NCI-H1092 treated with DMSO at 0.1 percent for 48 hours (cell line): ENCODE measurements at places on chromosomes 16 and 17.
A peak's percentile ranks its signal among the peaks of the same experiment; 100 is the strongest.

- DNase-seq, result peak; percentile 69
These were observed at the start of gene TLCD1 for GRCh38 chr17:28726226-28726626. Gene TLCD1, minus strand, starts transcription at chr17:28726233. Its CDS starts 136 bp downstream, at chr17:28726097.

DNA sequence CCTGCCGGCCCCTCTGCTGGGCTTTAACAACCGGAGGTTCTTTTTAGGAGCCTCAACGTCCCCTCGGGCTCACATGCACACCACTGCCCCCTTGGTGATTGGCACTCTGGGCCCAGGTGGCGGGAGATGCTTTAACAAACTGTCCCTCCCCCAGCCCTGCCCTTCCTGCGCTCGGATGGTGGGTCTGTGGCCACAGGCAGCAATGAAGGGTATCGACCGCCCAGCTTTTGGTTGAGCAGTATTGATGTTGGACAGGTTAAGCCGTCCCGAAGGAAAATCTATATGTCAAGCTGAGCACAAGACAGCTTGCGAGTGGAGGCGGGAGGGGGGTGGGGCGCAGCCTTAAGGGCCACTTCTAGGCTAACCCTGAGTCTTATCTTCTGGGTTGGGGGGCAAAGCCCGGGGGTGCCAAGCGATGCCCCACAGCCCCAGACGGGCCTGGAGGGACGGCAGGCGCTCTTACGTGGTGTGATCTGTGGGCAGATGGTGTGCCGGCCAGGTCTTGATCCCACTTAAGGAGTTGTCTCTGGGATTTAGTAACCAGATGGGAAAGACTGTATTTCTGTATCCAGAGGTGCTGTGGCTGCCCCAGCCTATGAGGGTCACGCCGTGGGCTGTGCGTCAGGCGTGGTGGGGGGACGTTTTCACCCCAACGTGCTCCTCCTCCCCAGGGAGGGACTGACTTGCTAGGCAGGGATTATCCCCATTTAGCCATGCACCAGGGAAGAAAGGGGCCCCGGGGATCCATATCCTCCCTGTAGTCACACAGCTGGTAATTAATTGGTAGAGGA lies 6.2 kb downstream of the GSE1 start:
- DNase-seq, result no peak

DNA sequence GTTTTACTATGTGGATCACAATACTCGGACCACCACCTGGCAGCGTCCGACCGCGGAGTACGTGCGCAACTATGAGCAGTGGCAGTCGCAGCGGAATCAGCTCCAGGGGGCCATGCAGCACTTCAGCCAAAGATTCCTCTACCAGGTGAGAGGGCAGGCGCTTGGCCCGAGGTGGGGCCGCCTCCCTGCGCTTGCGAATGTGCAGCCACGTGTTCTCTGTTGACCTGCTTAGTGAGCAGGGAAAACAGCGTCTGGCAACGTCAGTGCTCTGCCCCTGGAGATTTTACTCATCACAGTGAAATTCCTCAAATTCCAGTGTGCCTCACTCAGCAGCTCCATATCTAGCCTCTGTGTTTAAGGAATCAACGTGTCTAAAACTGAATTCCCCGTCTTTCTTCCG lies 33.4 kb upstream of the CLEC18A start:
- DNase-seq, result no peak

DNA sequence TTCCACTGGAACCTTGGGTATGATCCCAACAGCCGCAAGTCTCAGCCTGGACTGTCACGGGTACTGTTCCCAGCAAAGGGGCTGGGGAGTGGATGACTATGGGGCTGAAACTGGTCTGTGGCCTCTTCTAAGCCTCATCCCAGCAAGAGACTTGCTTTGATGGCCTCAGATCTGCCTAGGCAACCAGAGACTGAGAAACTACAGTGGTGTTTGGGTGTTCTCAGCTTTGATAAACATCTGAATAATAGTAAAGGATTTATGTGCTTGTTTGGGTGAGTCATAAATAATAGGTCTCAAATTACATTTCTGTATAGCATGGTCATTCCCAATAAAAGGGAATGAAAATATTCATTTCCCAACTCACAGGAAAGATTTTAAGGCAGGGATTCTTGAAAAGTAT lies 30.2 kb upstream of the ULK2 start:
- DNase-seq, result no peak

DNA sequence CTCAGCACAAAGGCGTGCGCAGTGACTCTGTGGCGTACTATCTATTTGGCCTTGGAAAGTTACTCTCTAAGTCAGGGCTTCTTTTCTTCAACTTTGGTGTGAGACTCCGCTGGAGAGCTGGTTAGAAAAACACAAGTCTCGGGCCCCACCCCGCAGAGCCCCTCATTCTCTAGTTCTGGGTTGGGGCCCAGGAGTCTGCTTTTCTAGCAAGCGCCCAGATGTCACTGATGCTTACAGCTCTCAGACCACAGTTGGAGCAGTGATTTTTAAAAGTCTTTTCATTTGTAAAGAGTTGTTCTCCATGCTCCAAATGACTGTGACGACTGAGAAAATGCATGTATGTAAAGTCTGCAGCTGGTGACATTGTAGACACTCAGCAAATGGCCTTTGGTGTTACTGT lies 582.3 kb downstream of the WWOX start:
- no peak for DNase-seq

- no peak for DNase-seq
These were observed 459.8 kb downstream of the PMP22 start for GRCh38 chr17:14805348-14805747.

GRCh38 chr17:57286399-57287105 lies 30.2 kb downstream of the MSI2 start:
- DNase-seq, result peak; percentile 86

- DNase-seq, result peak; percentile 22
These were observed 58.3 kb downstream of the SPACA3 start for GRCh38 chr17:33049781-33050414.

DNA sequence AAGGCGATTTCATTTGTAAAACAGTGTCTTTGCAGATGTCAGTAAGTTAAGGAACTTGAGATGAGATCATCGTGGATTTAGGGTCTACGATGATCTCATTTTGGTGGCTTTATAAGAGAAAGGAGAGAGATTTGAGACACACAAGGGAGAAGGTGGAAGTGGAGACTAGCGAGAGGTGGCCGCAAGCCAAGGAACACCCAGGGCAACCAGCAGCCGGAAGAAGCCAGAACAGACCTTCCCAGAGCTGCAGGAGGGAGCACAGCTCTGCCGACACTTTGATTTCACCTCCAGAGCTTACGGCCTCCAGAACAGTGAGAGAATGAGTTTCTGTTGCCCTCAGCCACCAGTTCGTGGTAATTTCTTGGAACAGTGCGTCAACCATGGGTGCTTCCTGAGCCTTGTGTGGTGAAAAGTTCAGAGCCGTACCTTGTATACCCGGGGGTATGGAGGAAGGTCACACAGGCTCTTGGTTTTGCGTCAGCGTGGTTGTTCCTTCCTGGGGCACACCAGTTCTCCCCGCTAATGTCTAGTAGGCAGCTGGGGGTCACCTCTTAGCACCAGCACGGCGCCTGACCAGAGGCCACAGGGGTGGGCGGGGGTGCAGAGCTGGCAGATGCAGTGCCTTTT lies 12.9 kb upstream of the SEC14L1 start:
- DNase-seq, result no peak

- DNase-seq, result no peak
These were observed 5.9 kb downstream of the RETREG3 start for GRCh38 chr17:42603318-42603717.

- no peak for DNase-seq
These were observed 74.3 kb downstream of the DYNLRB2 start for GRCh38 chr16:80614908-80615671.

DNA sequence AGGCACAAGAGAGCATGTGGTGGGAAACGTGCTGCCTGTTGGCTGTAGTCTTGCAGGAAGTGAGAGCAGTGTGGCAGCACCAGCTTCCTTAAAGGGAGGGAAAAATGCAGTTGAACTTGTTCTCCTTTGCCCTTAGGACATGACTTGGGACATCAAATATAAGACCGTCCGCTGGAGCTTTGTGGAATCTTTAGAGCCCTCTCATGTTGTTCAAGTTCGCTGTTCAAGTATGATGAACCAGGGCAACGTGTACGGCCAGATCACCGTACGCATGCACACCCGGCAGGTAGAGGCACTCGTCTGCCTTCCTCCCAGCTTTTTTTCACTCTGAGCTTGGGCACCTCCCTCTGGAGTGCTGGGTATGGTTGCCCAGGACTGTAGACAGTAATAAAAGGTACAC lies 23.3 kb downstream of the GPR179 start:
- no peak for DNase-seq

DNA sequence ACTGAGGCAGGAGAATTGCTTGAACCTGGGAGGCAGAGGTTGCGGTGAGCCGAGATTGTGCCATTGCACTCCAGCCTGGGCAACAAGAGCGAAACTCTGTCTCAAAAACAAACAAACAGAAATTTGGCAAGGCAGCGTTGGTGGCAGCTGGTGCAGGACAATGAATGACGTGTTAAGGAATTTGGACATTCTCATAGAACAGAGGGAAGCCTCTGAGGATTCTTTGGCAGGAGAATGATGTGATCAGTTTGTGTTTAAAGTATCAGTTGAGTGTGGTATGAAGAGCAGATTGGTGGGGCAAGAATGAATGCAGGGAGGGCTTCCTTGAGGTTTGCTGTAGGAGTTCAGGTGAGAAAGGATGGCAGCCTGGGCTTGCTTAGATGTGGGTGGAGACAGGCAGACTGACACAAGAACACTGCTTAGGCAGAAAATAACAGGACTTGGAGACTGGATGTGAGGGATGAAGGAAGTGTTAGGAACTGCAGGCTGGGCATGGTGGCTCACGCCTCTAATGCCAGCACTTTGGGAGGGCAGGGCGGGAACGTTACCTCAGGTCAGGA lies 4.8 kb downstream of the CYB5D2 start:
- DNase-seq, result no peak

DNA sequence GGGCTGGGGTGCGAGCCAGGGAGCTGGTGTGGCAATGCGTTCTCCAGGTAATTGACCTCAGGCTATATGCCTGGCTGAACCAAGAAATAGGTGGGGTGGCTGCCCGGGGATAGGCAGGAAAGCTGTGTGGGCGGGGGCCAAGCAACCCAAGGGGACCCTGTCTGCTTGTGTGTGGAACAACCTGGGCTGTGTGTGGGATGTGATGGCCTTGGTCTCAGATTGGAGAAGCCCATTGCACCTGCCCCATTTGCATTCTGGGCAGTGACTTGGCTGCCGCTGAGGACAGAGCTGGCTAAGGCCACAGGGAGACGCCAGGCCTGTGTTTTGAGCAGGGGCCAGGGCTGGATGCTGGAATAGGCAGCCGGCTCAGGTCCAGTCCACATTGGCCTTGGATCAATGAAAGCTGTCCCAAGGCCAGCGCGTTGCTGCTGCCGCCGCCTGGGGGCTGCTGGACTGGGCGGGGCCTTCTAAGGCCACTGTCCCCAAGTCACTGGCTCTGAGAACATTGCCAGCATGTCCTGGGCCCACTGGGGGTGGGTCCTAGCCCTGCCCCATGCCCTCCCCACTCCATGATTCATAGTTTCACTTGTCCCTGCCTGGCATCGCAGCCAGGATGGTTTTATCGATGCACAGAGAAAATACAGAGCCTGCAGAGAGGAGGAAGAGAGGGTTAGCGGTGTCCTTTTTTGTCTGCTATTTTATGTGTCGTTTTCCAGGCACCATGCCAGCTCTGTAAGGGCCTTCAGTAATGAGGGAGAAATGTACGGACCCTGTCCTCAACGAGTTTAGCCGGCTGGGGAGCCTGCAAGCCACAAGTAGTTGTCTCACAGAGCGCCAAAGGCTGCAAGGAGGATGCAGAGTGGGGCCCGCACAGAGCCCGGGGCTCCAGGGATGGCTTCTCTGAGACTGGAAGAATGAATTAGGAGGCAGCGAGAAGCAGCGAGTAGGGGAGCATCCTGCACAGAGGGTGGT lies 43.9 kb downstream of the NKD1 start:
- peak; percentile 69 for DNase-seq

GRCh38 chr16:78962457-78962929 lies 638.0 kb downstream of the MAF start:
- DNase-seq, result no peak

DNA sequence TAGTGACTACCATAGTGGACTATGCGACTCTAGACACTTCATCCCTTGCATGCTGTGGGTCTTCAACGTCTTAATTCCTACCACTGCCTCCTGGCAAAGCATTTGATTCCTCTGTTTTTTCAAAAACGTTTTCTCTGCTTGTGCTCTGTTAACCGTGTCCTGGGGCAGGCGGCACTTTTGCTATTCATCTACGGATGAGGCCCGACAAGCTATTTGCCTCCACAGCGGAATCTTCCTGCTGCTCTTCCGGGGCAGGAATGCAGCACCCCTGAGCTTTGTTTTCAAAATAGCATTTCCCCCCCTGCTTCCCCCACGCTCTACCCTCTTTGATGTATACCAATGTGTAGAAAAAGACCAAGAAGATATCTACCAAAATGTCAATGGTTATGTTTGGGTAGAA lies 39.8 kb upstream of the METTL16 start:
- no peak for DNase-seq

- no peak for DNase-seq
These were observed 30.0 kb downstream of the NSMCE1 start for GRCh38 chr16:27238591-27238990.

DNA sequence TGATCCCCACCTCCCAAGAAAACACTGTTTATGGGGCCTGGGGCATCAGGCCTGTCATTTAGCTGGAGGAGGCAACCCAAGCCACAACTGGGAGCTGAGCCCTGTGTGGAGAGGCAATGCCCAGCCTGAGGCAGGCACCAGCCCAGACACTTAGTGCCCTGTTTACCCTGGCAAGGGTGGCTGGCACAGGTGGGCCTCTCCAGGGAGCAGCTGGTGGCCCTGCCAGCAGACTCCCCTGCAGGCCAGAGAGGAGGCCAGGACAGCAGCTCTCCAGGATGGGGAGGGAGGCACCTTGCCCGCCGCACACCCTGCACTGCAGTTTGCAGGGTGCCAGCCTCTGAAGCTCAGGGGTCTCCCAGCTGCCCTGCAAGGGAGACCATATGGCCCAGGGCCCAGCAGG lies 9.1 kb upstream of the TMEM92 start:
- DNase-seq, result peak; percentile 54

DNA sequence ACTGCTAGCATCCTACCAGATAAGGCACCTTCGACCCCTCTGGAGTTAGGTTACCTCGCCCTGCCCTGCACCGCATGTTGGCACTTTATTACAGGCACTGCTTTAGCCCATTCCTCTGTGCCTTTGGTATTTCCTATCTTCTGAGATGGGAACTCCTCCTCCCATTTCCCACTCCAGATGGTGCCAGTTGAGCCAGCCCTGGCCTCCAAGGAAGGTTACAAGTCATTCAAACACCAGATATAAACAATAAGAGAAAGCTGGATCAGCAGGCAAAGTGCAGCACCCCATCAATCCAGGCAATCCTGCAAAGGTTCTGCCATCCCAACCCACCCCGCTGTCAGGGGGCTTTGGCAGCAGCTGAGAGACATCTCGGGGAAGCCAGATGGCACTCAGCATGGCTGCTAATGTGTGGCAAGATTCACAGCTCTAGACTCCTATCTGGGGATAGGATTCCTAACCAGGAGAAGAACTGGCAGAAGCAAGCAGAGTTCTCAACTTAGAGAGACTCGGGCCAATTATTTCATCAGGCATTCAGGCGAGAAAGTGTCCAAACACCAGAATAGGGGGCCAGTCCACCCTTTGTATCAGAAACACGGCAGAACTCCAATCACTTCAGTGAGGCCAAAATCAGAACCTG lies 113.0 kb downstream of the COPRS start:
- no peak for DNase-seq

GRCh38 chr17:17506893-17507464 lies 10.8 kb upstream of the RASD1 start:
- peak; percentile 37 for DNase-seq

- peak; percentile 67 for DNase-seq
These were observed at the start of gene SRL for GRCh38 chr16:4241928-4242283. Gene SRL, minus strand, starts transcription at chr16:4242080. Its CDS starts 13 bp downstream, at chr16:4242067.
